Left ventricle myocardium superior (tissue), 1 donor: ENCODE measurements at places on chromosomes 7 and 10.
A peak's percentile ranks its signal among the peaks of the same experiment; 100 is the strongest.

- no peak for DNase-seq
Observed at GRCh38 chr10:110833234-110833940, 38.3 kb upstream of the PDCD4 start.

DNA sequence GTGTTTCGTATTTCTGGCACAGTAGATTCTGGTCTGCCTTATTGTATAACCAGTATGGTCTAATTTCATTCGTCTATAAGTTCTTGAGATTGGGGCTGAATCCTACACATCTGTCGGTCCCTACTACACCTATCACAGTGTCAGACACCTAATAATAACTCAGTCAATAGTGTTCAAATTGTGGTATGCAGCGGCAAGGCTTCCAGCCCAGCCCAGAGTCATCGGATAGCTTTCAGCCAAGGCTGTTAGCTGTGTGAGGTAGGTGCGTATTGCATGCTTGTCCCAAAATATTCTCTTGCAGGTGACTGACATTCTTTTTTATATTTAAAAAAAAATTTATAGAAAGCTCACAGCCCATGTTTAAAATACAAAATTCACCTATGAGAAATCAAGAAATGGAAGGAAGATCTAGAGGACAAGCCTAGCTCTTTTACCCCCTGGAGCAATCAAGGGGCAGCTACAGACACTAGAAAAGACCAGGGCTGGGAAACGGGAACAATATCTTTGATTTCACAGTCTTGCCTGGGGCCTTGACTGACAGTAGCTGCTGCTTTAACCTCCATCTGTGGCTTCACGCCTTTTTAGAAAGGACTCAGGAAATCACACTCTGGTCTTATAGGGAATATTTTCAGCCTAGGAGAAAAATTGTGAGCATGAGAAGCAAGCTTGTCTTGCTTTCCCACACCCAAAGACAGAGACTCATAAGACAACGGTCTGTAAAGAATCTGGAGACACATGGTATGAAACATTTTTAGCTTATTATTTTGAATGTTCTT is 9.5 kb upstream of the ASB4 start:
- no peak for DNase-seq

- no peak for DNase-seq
Observed at GRCh38 chr10:60257767-60258428, 131.8 kb downstream of the ANK3 start.

DNA sequence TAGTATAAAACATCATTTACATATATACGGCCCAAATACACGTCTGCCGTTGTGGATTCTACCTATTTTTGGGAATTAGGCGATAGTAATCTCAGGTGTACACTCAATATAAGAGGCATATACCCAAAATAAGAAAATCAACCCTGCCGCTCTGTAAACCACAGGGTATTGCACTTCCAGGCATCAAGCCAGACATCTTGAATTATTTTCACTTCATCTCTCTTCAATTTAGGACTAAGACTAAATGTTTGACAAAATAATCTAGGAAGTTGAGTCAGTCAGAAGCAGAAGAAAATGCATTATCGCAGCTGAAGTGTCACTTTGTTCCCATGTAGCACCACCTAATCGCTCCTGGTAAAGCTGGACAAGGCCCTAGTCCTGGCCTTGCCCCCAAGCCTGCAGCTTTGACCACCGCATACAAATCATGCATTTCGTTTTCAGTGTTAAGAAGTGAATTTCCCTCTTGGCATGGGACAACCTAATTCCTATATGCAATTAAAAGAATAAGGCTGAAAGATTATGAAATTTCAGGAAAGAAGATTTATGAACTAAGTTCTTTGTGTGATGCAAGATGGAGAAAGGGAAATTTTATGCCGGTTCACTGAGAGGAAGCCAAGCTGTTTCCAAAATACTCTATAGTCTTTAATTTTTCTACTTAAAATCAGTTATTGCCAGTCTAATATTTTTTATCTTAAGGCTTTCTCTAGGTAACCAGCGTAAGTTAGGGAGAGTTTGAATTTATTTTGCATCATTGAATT is 26.0 kb downstream of the CABCOCO1 start:
- DNase-seq = no peak

DNA sequence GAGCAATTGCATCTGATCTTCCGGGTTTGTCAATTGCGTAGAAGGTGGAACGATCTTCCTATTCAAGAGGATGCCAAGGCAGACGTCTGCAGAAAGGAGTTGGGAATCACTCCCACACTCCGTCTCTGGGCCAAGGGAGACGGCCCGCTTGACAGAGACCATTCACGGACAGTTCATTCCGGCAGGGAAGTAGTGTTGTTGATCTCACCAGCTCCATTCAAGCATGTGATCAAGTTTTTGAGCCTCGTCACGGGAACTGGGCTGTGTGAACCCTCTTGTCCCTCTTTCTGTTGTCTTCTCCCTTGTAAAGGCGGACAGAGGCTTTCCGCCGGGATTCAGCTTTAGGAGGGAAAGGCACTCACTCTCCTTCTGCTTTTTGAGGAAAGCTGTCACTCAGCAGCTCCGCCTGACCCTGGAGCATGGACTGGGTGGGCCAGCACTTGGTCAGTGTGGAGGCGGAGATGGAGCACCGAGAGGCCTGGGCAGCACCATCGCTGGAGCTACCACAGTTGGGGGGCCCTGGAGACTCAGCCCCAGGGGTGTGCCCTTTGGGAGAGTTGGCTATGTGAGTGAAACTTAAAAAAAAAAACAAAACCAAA is 44.9 kb downstream of the SPDYE5 start:
- DNase-seq = no peak

- no peak for DNase-seq
Observed at GRCh38 chr10:130351466-130352290, 215.5 kb downstream of the GLRX3 start.

DNA sequence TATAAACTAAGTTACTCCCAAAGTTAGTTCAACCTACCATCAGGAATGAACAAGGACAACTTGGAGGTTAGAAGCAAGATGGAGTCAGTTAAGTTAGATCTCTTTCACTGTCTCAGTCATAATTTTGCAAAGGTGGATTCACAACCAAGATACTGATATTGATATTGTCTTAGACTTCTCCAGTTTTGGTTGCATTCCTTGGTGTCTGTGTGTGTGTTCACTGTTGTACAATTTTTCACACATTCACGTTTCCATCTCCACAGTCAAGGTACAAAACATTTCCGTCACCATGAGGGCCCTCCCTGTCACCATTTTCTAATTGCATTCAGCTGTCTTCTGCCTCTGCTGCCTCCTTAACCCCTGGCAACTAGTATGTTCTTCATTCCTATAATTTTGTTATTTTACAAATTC is 41.1 kb downstream of the AKR1E2 start:
- DNase-seq = no peak

DNA sequence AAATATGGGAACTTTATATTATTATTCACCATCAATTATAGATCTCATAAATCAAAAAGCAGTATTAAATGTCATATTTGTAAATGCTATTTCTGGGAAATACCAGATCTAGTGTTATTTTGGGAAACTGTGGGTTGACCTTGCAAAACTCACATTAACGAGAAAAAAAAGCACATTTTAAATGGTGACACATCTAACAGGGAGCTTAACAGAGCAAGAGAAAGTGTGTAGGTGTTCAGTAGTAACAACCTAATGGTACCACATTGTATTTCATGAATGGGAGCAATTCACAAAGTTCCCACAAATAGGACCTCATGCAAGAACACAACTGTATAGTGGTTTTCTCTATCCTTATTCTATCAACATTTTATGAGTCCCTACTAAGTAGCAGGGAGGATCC is 26.2 kb upstream of the HDAC9 start:
- no peak for DNase-seq

- DNase-seq = no peak
Observed at GRCh38 chr10:4066581-4067390, 281.8 kb upstream of the KLF6 start.

DNA sequence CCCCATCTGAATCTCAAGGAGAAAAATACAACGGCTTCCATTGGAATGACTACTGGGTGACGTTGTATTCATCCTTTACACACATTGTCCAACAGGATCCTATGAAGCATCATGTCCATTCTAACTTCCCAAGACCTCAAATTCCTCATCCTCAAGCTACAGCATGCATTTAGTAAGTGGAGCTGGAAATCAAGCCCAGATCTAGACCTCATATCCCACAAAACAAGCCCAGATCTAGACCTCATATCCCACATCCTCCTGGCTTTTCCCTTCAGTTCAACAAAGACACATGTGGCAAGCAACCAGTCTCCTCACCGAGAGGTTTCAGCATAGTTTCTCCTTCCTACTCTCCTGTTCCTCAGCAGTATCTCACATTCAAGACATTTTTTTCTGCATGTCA is 12.2 kb downstream of the IGF2BP3 start:
- DNase-seq = no peak

DNA sequence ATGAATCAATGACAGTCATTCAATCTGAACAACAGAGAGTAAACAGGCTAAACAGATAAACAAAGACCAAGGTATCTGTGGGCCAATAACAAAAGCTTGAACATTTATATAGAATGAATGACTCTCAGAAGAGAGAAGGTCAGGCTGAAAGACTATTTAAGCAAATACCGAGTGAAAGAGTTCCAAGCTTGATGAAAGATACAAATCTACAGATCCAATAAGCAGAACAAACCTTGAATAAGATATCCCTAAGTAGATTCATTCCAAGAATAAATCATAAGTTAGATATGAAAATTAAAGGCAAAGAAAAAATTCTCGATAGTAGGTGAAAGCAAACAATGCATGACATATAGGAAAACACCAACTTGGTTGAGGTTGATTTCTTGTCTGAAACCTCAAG is 376.4 kb upstream of the IGFBP3 start:
- no peak for DNase-seq

DNA sequence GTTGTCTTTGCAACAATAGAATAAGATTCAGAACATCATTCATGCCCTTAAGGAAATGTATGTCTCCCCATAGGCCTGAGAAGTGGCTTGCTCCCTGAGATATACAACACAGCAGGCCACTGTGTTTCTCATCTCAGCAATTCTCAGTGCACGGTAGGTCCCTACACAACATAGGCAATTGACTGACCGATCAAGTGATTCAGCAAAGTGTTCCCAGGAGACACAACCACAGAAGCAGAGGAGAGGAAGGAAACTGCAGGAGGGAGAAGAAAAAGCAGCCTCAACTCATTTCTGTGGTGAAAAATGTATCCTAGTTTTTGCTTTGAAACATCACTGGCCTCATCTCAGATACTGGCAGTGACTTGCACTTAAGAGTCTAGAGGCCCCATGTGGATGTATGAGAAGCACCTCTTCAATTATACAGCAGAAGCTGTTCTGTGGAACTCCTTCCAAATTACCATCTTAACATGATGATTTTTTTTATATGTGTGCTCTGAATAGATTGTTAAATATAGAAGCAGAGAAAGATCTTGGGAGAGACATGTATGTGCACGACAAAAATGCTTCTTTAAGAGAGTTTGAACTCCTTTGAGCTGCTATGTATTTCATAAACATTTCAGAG is 306.8 kb downstream of the XPNPEP1 start:
- DNase-seq = no peak

DNA sequence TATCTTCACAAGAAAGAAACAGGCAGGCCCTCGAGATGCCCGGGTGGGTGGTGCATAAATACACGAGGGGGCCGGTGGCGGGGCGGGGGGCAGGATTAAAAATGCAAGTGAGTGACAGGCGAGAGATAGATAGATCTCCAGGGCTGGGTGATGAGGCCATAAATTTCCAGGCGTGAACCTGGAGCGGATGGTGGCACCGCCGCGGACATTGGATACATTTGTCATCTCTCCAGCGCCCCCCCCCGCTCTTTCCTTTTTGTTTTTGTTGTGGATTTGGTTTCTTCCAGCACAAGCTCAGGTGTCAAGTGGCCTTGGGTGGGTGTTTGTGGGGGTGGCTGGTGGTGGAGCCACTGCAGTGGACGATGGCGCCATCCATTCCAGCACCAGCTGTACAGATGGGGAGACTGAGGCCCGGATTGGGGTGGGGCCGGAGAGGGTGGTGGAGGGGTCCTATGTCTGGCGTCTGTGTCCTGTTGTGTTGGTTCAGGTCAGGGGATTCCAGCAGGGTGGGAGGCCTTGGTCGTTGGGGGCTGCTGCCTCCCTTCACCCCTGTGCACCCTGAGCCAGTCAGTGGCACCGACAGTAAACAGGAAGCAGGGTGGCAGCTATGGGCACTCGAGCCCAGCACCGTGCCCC is 2.9 kb downstream of the ELFN1 start:
- peak; percentile 25 for DNase-seq

GRCh38 chr7:94556028-94556427 is 46.4 kb downstream of the CASD1 start:
- no peak for DNase-seq

DNA sequence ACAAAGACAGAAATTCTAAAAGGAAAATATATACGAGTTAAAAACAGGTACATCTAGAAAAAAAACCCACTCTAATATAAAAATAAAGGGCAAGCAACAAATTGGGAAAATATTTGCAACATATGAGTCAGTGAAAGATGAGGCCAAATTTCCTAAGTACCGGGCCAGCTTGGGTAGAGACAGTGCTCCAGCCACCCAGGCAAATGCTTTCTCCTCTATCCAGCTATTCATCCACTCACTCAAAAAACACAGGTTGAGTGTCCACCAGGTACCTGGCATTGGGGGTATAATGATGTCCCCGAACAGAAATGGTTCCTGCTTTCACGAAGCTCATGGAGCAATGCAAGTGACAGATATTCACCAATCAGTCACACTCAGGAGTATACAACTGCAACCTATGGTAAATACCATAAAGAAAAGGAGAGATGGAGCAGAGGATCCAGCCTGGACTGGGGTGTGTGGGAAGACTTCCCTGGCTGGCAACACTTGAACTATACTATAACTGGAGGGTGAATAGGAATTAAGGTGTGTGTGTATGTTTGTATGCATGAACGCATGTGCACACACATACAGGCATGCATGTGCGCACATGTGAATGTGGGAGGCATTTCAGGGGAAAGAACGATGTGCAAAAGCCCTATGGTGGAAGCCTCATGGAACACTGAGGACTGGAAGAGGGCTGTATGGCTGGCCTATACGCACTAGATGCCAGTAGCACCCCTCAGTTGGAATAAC is 2.3 kb downstream of the ARHGAP22 start:
- no peak for DNase-seq

GRCh38 chr7:10685040-10685439 is 288.6 kb upstream of the PHF14 start:
- no peak for DNase-seq

GRCh38 chr10:115171392-115171960 is 78.3 kb downstream of the ATRNL1 start:
- no peak for DNase-seq

DNA sequence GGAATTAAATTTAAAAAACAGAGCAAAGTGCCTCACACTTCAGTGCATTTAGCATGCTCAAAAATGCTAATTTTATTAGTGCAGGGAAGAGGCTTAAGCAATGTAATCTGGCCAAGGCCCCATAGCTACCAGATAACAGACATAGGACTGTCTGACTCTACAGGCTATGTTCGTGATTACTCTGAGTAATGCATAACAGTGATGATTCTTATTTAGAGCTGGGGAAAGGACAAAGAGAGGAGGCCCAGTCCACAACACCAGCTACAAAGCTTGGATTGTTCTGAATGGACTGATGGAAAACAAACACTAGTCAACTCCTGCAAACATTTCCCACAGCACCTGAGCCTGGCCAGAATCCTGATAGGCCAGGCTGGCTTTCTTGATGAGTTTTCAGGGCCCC is 8.4 kb upstream of the CH25H start:
- DNase-seq = no peak
